H1 (cell line): ENCODE measurements at places on chromosomes 7 and 10. TPM values are rescaled to one million over a fixed set of nuclear protein-coding genes. Genes with fewer than 3 reads are reported as not detected.
A peak's percentile ranks its signal among the peaks of the same experiment; 100 is the strongest.

GRCh38 chr10:114713525-114714090 lies 55.5 kb upstream of the ABLIM1 start:
- DNase-seq = no peak

GRCh38 chr7:80809545-80809944 lies 109.3 kb downstream of the SEMA3C start:
- no peak for DNase-seq

Gene RP9
- total RNA-seq = 11.9 and 12.4 TPM in 2 replicates

GRCh38 chr10:15795036-15795792 lies 65.1 kb downstream of the MINDY3 start:
- DNase-seq = no peak

GRCh38 chr7:76071316-76072242 lies 23.7 kb downstream of the MDH2 start:
- no peak for DNase-seq

DNA sequence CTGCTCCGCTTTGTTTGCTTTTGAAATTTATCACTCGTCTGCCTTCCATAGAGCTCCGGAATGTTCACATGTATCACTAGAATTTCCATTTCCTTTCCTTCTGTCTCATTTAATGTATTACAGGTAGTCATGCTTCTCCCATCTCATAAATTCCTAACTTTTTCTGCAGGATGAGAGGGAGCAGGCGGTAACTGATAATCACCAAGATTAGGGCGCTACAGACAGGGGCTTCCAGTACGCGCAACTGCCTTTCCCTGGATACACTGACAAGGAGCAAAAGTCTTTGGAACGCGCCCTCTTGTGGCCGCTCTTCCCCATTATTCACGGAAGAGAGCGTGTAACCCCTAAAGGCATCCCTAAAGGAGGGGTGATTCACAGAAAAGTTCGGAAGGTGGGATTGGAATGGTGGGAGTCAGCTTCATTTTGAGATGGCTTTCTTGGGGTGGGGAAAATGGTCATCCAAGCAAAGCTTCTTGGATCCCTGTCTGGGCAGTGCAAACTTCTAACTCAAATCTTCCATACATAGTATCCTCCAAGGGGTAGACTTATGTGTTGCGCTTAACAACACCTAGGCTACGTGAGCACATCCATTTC lies 6.5 kb downstream of the INHBA start:
- peak; percentile 72 for DNase-seq

GRCh38 chr7:35411331-35411730 lies 157.4 kb upstream of the TBX20 start:
- no peak for DNase-seq
